Stimulated activated CD8-positive, alpha-beta memory T cell treated with anti-CD3 and anti-CD28 coated beads, Interleukin-4, amount 100 ng/mL, for 4 hours (primary cell): ENCODE measurements at places on chromosomes 3 and 15.

- no peak for DNase-seq
These were observed 174.9 kb downstream of the TNIK start for GRCh38 chr3:171285287-171285686.

GRCh38 chr3:30779686-30780287 lies 114.7 kb downstream of the GADL1 start:
- no peak for DNase-seq

GRCh38 chr3:99069973-99070372 lies 168.5 kb upstream of the DCBLD2 start:
- no peak for DNase-seq

- no peak for DNase-seq
These were observed 53.5 kb upstream of the DCBLD2 start for GRCh38 chr3:98954791-98955604.

DNA sequence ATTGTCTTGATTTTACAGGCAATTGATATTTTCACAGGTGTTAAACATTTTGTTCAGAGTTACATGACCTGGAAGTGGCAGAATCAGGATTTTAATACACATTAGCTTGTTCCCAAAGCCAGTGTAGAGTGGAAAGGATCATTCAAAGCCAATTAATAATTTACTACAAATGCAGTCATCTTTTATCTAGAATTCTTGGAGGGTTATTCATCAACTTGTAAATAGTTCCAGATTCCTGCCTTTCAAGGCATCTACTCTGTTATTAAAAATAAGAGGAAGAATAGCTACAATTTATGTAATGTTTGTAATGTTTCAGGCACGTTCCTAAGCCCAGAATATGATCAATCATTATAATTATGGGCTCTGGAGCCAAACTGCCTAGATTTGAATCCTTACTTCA lies 358.5 kb downstream of the ZNF385D start:
- no peak for DNase-seq
